ENCODE measurements at places on chromosomes 1 and 21.

GRCh38 chr1:211607754-211608473 is 29.0 kb upstream of the SLC30A1 start:
- DNase-seq: no peak

- no peak for DNase-seq
Measured at GRCh38 chr1:9500756-9501754, 38.2 kb upstream of the SLC25A33 start.

DNA sequence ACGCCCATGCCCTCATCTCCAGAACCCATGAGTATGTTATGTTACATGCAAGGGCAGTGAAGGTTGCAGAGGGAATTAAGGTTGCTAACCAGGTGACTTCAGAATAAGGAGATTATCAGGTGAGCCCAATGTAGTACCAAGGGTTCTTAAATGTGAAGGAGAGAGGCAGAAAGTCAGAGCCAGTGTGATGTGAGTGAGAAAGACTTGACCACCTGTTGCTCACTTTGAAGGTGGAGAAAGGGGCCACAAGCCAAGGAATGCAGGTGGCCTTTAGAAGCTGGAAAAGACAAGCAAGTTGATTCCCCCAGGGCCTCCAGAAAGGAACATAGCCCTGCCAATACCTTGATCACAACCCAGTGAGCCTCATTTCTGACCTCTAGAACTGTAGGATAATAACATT is 84.7 kb upstream of the CLDN14 start:
- no peak for DNase-seq

- no peak for DNase-seq
Measured at GRCh38 chr1:70864302-70864701, 183.3 kb downstream of the PTGER3 start.

DNA sequence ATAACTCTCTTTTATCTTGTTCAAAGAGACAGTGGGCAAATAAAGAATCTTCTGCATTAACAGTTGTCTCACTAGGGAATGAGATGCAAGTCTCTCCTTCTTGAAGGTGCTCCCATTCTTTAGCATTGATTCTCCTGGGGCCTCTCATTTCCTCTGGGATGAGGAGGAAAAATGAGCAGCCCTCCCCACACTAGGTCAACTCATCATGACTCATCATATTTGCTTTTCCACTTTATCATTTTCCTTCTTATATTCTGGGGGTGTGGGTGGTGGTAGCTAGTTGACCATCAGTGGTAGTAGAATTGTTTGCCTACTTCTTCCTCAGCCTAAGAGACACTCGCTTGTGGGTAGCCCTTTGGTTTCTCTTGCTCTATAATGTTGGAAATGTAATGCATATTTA is 182.0 kb upstream of the C1orf87 start:
- DNase-seq: no peak

GRCh38 chr1:244221991-244222390 is 170.9 kb downstream of the ZBTB18 start:
- no peak for DNase-seq

DNA sequence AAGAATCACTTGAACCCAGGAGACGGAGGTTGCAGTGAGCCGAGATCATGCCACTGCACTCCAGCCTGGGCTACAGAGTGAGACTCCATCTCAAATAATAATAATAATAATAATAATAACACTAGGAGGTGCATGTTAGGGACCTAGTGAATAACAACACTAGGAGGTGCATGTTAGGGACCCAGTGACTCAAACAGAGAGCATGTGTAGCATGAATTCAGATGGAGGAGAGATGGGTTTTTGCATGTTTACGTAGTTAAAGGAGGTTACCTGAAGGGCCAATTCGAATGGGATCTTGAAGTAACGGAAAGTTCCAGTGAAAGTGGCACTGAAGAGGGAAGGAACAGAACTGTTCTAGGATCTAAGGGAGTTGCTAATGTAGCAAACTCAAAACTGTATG is 7.1 kb upstream of the KCNK1 start:
- no peak for DNase-seq

GRCh38 chr1:66119148-66119547 is 326.5 kb downstream of the PDE4B start:
- no peak for DNase-seq

DNA sequence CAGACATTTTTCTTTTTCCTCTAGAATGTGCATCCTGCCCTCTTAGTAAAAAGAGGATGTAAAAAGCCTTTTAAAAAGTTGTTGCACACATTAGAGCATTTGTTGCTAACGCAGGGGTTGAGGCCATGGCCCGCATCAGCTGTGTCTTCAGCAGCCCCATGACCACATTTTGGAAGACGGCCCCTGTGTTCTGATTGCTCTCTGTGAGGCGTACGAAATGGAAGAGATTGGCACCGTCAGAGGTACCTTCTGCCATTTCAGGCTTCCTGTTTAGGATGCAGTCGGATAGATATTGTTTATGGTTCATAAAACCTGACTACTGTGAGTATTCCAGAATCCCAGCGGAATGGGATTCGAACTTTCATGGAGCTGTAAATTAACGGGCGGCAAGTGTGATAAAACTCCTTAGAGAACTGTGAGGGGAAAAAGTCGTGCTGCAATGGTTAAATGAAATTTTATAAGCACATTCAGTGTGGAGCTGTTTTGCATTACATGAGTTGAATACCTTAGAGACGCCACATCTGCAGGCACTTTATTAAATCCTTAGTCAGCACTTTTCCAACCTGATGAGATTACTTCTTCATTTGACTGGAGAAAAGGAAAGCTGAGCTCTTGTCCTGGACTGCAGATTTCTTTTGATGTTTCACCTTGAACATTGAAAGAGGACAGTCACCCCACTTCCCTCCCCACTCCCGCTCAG is 273.9 kb downstream of the TM2D1 start:
- no peak for DNase-seq

DNA sequence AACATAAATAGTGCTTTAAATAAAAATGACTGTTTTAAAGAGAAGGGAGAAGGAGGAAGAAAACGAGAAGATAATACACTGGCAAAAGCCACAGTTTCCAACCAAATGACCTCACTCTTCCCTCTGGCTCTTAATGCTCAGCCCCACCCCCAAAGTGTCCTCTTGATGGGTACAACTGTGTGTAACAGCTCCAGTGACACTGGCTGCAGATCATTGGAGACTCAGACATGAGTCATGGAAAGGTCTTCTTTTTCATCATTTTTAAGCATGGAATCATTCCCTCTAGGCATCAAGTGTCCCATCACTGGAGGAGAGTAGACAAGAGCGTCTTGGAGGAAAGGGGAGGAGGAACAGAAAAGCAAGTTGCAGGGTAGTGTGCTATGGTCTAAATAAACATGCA is 333.0 kb downstream of the PAPPA2 start:
- DNase-seq: no peak

GRCh38 chr1:1297802-1298424 is 9.8 kb downstream of the ACAP3 start:
- DNase-seq: no peak

DNA sequence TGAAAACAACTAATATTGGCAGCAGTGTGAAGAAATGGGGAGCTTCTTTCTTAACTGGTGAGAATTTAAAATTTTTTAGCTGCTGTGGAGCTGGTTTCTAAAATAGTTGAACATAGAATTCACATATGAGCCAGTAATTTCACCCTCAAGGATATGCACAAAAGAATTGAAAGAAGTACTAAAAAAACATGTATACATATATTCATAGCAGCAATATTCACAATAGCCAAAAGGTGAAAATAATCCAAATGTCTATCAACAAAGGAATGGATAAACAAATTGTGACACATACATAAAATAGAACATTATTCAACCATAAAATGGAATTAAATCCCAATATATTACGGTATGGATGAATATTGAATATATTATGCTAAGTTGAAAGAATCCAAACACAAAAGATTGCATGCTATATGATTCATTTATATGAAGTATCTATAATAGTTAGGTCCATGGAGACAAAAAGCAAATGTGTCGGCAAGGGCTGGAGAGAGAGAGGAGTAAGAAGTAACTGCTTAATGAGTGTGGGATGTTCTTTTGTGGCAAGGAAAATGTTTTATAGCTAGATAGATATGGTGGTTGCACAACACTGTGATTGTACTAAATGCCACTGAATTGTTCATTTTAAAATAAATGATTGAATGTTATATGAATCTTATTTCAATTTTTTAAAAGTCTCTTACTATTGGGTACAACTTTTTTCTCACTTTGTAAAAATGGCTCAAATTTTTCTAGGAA is 14.8 kb upstream of the COL11A1 start:
- DNase-seq: no peak

GRCh38 chr1:109025694-109026093 is 16.2 kb downstream of the WDR47 start:
- DNase-seq: no peak

- DNase-seq: no peak
Measured at GRCh38 chr1:226314055-226314454, 5.1 kb upstream of the LIN9 start.

DNA sequence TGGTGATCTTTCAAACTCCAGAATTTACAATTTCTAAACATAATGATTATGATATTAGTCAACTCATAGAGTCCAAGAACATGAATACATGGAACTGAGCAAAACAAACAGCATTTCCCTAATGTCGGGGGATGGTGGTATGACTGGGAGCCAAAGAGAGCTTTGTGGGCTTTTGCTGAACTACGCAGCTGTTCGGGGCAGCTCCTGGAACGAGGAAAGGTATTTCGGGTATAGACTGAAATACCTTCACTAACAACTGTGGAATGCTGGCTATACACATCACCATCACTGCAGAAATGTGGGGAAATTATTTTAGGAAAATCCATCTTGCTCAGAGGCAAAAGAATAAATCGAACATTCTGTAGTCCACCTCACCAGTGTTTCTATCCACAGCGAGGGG is 30.2 kb upstream of the VPS26C start:
- DNase-seq: no peak

GRCh38 chr1:96313216-96313615 is 408.4 kb upstream of the PTBP2 start:
- no peak for DNase-seq

- DNase-seq: no peak
Measured at GRCh38 chr1:170134521-170134920, 11.2 kb upstream of the NTMT2 start.

DNA sequence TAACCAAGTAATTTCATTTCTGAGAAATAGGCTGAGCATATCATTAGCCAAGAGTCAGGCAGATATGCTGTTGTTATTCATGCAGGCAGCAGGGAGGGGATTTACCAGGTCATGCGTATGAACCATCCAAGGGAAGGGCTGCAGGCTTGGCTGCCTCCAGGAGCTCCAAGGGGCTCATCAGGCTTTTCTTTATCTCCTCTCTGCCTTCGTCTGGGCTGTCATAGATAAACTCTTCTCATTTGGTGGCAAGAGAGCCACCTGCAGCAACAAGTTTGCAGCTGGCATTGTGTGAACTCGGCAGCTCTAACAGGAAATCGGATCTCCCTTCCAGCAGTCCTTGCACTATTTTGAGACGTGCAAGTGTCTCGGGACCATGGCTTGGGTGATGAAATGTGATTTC is 7.5 kb downstream of the CCDC27 start:
- no peak for DNase-seq

GRCh38 chr1:172662464-172663109 is 3.7 kb downstream of the FASLG start:
- DNase-seq: peak; percentile 85

DNA sequence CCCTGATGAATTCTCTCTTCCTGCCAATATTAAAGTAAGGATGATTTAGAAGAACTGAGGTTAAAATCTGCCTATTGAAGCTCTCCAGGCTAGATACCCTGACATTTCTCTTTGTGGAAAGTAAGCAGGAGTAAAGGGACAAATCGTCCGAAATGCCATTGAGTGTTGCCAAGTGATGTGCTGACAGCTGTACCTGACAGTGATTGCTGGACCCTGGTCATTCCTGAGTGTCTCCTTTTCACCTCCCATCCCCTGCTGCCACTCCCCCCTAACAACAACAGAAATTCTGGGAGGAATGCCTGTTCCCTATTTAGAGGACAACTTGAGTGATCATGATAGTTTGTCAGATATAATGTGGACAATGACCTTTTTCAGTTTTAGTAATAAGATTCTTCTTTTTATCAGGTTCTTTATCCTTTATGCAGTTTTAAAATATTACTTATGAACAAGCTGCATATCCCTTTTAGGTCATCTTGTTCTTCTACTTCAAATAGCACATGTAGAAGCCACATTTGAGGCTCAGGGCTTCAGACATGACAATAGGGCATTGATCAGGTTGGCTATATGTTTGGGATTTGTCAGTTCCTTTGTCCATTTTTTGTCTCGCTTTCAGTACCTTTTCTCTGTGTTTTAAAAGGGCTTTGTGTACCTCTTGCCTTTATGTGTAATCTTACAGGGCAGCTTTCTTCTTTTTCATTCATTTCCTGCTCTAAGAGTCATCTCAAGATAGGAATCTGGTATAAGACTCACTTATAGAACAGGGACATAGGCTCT is 56.0 kb downstream of the ITSN1 start:
- DNase-seq: no peak

GRCh38 chr1:152770411-152770810 is 4.5 kb upstream of the LCE1F start:
- DNase-seq: no peak

GRCh38 chr1:183200451-183200850 is 14.4 kb downstream of the LAMC2 start:
- no peak for DNase-seq

DNA sequence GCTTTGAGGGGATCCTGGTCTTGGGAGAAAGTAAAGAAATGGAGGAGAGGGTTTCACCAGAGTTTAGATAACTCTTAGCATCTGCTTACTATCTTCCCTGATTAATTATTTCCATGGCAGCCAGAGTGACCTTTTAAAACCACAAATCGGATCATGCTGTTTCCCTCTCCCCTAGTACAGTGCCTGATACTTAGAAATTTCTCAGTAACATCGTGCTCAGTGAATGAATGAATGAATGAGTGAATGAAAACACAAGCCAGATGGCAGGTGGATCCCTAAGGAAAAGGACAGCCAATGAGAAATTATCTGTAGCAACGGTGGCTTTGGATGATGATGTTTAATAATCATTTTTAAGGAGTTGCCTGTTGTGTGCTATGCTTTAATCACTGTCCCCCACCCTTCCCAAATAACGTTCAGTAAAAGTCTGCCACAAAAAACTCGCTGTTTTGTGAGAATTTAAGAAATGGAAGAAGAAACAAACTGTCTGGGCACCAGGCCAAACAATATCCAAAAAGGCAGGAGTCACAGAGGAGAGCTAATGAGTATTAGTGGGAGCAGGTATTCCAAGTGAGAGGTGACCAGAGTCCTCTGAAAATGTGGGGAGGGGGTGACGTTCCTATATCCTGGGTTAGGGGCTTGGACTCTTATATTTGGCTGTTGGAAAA is 737 bp upstream of the SMAP2 start:
- no peak for DNase-seq

- no peak for DNase-seq
Measured at GRCh38 chr1:177442584-177442983, 271.8 kb downstream of the BRINP2 start.

GRCh38 chr1:43505077-43505780 is 25.5 kb upstream of the PTPRF start:
- no peak for DNase-seq

DNA sequence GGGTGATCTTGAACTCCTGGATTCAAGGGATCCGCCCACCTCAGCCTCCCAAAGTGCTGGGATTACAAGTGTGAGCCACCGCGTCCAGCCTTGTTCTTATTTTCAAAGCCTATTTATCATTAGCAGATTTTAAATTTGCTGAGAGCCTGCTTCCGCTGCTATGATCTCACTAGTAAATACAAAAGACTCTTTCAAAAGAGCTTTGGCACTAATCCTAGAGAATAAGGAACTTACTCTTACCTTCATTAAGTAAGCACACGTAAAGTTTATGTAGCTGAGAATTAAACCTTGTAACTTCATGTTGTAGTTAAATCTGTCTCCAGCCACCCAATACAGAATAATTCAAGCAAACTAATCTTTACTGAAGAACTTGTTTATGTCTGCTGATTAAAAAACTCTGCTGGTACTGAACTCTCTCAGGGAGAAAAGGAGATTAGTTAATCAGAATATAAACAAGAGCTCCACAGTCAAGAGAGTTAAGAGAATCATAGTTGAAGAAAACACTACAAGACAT is 72.3 kb downstream of the RUSC1 start:
- no peak for DNase-seq

Data from stimulated activated CD4-positive, alpha-beta T cell treated with anti-CD3 and anti-CD28 coated beads, Interleukin-1b, Interleukin-23, amount 100 ng/mL, for 4 hours (primary cell).